ENCODE measurements at places on chromosomes 16 and 17. TPM values are rescaled to one million over a fixed set of nuclear protein-coding genes. Genes with fewer than 3 reads are reported as not detected.

Gene CCL13
- 1.7 TPM for total RNA-seq

Gene RAC3
- total RNA-seq = not detected

Gene ETV4
- 0.96 TPM for total RNA-seq

Gene SPAG5
- 1.8 TPM for total RNA-seq

Gene OSBPL7
- total RNA-seq = 4.1 TPM

Data from gastroesophageal sphincter (tissue), 4 donors.